HEK293T (cell line): ENCODE measurements at places on chromosomes 1 and 21.

- no peak for DNase-seq
These were observed 76.1 kb downstream of the TMEM53 start for GRCh38 chr1:44598167-44598566.

DNA sequence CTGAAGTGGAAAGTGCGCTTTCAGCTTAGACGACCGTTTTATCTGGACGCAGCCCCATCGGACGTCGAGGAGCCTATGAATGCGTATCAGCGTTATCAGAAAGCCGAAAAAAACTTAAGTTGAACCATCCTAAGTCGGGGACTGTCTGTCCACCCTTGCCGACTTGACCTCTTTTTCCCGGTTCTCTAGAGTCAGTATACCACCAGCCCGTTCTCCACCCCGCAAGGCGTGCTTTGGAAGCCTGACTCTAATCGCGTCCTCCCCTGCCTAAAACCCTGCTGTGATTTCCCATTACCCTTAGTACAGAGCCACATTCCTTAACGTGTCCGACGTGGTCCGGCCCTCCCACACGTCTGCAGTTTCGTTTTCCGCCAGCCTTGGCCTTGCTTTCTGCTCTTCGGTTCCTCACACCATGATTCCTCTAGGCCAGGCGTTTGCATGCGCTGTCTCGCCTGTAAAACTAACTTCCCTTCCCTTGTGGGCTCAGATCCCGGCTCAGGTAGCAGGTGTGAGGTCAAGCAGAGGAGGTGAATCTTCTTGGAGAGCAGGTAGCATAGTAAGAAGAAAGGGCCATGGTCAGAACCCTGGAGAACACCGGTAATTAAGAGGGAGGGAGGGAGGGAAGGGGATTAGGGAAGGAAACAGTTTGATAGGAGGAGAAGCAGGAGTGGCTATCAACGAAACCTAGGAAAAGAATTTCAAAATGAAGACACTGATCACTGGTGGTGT is 865 bp downstream of the ADPRS start:
- peak; percentile 45 for DNase-seq

GRCh38 chr21:41596241-41596925 is 88.4 kb upstream of the TMPRSS2 start:
- no peak for DNase-seq

DNA sequence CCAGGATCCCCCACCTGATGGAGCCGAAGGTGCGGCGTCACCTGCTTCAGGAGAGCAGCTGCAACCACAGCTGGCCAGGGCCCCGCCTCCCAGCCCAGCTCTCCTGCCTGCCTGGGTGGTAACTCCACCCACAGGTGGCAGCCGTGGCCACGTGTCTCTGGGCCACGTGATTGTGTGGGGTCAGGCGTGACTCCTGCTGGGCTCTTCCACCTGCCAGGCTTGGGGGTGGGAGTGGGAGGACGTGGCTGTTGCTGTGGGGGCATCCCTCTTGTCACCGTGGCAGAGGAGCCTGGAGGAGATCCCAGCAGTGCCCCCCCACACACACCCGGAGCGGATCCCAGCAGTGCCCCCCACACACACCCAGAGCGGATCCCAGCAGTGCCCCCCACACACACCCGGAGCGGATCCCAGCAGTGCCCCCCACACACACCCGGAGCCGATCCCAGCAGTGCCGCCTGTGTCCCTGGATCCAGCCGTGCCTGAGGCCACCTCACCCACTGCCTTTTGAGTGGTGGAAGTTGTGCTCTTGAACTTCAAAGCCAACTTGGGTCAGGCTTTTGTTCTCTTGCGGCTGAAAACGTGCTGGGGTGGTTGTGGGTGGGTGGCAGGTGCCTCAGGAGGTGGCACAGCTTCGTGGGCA is 32.2 kb downstream of the POFUT2 start:
- DNase-seq, result no peak

DNA sequence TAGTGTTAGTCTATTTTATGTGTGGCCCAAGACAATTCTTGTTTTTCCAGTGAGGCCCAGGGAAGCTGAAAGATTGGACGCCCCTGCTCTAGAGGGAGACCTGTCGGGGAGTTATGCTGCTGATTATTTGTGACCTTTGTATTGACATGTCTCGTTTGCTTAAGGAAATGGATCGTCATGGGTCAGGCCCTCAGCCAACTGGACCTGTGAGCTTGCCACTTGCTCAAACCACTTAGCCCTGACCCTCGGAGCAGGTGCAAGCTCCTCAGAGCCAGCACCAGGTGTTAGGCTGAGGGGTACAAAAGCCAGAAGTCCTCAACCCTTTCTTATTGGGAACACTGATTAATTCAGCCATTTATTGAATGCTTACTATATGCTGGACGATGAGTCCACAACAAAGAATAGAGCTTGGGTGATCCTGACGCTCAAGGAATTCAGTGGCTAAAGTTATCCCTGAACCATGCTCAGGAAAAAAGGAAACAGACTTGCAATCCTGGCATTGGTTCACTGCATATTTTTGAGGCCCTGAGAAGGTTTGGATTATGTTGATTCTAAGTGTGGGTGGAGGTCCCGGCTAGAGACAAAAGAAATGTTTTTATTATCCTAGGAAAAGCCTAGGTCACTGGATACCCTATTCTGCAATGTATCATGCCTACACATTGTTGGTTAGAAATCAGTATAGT is 19.0 kb downstream of the TGFB2 start:
- DNase-seq, result no peak

GRCh38 chr1:10962483-10962882 is 50.0 kb upstream of the TARDBP start:
- DNase-seq, result no peak

GRCh38 chr1:159983681-159984080 is 29.6 kb upstream of the SLAMF9 start:
- DNase-seq, result no peak
